ENCODE measurements at places on chromosomes 11 and 22.

- DNase-seq: no peak
Measured at GRCh38 chr11:31806186-31806927, 4.8 kb downstream of the PAX6 start.

DNA sequence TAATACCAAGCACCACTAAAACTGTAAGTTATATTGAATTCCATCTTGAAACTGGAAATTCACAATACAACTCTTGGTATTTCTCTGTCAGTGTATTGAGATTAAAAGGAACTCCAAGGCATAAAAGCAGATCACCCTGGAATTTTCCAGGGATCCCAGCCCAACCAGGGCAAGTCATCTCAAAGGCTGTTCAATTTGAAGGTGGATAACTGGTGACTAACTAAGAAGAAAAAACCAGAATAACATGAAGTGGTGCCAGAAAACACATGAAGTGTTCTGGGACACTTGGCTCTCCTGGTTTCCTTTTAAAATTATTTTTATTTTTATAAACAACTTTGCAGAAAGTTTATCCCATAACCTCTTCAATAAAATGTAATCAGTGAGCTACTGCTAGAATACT, 7.8 kb upstream of the BMAL1 start:
- no peak for DNase-seq

DNA sequence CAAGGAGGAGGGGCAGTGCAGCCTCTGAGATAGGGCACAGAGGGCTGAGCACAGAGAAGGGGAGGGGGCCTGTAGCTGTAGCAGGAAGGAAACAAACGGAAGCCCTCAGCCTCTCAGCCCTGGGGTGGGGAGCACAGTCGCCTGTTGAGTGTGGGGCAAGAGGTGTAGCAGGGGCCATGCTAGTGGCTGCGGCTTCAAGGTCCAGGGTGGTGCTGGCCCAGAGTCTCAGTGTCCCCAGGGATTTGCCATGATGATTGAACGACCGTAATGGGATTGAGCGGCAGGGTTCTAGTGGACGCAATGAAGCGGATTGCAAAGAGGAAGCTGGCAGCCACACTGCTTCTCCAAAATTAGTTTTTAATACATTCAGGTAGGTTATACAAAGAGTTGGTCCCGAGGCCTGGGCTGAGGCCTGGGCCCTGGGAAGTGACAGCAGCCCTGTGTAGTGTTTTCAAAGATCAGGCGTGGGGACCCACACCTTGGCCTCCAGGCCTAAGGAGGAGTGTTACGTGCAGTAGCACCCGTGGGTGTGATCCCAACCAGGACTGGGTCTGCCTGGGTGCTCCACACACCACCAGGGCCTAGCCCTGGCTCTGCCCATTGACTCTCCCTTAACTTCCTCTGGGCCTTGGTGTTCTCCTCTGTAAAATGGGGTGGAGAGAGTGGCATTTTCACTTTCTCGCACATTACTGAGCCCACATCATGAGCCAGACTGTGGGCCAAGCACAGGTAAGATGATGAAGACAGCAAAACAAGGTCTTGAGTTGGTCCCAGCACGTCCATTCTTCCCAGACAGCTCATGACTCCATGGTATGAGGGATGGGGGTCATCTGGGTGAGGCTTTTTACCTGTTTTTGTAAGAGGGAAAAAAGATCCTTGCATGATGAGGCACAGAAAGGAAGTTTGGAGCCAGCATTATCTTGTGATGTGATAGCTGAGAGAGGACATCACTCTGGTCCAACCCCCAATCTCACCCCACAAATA, 13.1 kb downstream of the LRRC32 start:
- no peak for DNase-seq

GRCh38 chr22:35543702-35544101, 3.1 kb downstream of the RASD2 start:
- no peak for DNase-seq

- no peak for DNase-seq
Measured at GRCh38 chr11:64918017-64918416, 1.0 kb upstream of the ATG2A start.

- DNase-seq: no peak
Measured at GRCh38 chr11:13682212-13682611, 13.7 kb downstream of the FAR1 start.

DNA sequence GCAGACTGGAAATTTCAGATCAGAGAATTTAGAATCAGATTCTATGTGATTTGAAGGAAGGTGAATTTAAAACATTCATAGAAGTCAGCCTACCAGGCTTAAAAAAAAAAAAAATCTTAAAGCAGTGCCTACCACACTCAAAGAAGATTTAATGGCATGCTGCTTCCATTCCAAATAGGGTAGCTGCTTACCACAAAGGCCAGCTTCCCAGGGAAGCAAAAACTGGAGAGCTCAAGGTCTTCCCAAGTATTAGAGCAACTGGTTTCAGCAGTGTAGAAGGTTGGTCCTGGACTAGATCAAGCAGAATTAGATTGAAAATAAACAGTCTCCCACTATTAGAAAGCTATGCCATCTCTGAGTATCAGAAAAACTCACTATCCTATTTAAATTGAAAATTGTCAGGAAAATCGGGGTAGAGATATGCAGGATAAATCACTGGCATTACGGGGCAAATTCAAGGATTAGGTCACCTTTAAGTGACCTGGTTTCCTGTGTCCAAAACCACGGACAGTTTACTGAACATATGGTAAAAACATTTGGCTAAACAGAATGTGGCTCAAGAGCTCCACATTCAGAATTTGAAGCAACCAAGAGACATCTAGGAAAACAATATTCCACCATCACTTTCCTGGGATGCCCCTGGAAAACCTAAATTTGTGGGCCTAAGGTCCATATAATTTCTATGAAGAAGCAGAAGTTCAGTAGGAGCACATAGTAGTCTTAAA, 1.3 kb downstream of the C11orf42 start:
- DNase-seq: no peak
